ENCODE measurements at places on chromosomes 3 and 15. TPM values are rescaled to one million over a fixed set of nuclear protein-coding genes. Genes with fewer than 3 reads are reported as not detected.

FRG2C gene
- not detected for total RNA-seq

MUC20 gene
- total RNA-seq = 23.8 TPM

MYL3 gene
- not detected for total RNA-seq

LDHAL6B gene
- not detected for total RNA-seq

CHL1 gene
- total RNA-seq = 25.8 TPM

DNA sequence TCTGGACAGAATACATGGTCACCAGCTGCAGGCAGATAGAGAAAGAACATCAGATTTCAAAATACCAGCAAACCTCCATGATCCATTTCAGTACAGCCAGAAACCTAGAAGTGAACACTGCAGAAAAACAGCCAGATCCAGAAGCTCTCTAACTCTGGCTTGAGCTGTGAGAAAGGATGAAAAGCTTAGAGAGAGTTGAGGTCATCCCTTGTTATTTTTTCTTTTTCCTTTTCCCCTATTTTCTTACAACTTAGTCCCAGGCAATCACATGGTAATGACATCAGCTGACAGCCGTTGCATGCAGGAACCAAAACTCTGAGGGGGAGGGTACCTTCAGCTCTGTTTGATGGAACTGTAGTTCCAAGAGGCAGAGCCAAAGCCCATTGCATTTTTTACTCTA is 113.2 kb downstream of the TCF12 start:
- no peak for DNase-seq

GRCh38 chr3:72411843-72412242 is 436.4 kb downstream of the SHQ1 start:
- no peak for DNase-seq

DNA sequence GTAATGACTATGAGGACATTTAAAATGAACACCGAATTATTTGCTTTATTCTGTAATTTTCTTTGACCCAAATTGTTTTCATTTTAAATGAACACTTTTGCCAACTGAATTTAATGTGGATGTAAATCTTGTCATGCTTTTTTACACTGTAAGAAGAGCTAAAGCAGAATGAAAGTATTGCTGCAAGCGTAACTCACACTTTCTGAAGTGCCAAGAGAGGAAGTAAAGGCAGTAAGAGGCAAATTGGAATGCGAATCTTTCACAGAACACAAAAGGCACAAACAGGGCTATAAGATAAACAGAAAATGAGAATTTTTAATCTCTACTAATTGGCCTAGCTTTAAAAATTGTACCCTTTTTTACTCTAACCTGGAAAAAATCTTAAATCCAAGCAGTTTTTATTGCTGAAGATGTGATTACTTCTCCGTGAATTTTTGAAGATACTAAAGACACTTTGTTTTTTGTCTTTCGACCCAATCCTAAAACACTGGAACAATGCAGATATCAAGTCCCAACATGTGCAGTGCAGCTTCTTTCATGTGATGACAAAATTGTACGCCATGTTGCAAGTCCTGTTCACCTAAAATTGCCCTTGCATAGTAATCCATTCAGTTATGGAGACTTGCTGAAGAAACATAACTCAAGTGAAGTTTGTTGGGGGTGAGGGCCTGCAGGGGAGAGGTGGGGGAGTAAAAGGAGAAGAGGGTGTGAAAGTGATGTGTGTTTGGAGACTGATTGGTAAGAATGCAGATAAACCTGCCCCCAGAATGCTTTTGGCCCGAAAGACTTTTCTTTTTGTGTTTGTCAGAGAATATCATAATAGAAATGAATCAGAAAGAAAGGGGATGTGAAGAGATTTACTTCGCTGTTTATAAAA is 1.4 kb downstream of the ARID3B start:
- no peak for DNase-seq

All from vagina (tissue), 2 donors.